Activated CD8-positive, alpha-beta memory T cell treated with anti-CD3 and anti-CD28 coated beads, Interleukin-2, amount 10 ng/mL, durations not matched to agents 7 days and 5 days (primary cell): ENCODE measurements at places on chromosomes 4 and X. TPM values are rescaled to one million over a fixed set of nuclear protein-coding genes. Genes with fewer than 3 reads are reported as not detected.
A peak's percentile ranks its signal among the peaks of the same experiment; 100 is the strongest.

Gene SASH3
- total RNA-seq = 231 TPM

DNA sequence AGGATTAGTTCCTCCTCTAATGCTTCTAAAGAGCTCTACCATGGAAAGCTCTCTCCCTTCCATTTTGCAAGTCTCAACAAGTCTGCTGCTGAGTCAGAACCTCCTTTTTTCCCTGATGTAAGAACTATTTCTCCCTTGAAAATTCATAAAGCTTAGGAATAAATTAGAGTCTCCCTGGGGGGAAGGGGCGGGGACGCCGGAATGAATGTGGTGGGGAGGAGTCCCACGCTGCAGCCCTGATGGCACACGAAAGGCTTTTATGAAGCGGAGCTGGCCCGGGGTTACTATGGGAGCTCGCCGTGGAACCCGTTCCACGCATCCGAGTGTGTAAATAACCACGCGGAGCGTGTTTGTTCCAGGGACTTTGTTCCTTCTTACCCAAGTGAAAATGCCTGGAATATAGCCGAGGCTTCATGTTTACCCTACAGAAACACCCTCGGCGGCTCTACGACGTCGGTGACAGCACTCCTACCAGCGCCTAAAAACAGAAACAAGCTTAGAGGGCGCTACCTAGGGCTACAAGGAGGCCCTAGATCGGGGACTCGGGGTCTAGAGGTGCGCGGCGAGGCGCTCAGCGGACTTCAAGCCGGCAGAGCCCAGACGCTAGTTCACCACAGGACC lies 923 bp upstream of the CPEB2 start:
- DNase-seq = peak; percentile 74

Gene FRMPD4
- not detected for total RNA-seq

DNA sequence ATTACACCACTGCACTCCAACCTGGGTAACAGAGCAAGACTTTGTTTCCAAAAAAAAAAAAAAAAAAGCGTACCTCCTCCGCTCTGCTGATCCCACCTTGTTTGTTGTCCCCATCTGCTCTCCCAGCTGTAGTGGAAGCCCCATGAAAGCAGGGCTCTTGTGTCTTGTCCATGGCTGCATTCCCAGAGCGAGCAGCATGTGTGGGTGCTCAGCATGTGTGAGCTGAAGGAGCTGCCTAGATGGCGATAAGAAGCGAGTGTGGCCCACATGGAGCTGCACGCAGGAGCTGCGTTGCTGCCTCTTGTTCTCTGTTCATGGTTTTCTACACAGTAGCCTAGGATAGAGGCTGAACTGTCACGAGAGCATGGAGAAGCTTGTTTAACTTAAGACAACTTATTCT lies 12.4 kb downstream of the NSD2 start:
- DNase-seq = no peak

DNA sequence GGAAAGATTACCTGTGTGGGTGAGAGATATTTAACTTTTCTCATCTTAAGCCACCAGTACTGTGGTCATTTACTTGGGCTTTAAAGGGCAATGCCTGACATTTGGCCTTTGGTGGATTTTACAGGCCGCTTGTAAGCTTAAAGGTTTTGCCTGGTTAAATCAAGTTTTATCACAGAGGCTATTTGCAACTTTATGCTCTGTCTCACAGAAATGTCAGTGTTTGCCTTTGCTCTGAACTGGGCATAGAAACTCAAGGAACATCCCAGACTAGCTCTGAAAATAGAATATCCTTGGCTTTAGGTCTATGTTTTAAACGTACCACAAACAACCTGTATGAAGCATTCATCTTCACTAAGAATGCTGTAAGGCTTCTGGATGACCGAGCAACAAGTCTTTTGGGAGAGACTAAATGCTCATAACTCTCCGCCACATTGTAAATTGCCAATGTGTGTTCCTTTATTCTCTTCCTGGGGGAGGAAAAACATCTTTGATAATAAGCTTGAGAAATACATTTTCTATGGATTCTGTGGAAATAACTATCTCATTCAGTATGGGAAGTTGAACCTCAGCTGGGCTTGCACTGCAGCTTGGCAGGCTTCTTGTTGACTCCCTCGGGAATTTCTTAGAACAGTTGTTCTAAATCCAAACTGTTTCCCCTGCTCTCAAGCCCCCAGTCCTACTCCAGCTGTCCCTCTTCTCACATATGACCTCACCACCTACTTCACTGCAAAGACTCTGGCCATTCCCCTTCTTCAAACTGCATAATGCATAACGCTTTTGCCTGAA lies 105.8 kb upstream of the WDR44 start:
- no peak for DNase-seq

DNA sequence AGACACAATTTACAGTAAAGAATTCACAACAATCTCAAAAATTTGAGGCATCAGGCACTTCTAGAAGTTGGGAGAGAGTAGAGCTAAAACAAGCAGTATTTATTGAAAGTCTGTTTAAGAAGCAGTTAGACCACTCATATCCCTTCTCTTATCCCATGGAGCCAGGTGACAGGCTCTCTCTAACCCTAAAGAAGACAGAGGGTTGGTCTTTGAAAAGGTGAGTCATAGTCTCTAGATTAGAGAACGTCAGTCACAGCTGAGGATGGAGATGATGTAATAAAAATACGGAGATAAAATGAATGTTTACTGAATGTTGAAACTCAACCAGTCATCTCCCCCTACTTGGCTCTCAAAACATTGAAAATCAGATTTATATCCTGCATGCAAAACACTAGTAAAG lies 223.8 kb downstream of the CHIC2 start:
- no peak for DNase-seq

Gene SLC2A9
- 1.4 TPM for total RNA-seq

DNA sequence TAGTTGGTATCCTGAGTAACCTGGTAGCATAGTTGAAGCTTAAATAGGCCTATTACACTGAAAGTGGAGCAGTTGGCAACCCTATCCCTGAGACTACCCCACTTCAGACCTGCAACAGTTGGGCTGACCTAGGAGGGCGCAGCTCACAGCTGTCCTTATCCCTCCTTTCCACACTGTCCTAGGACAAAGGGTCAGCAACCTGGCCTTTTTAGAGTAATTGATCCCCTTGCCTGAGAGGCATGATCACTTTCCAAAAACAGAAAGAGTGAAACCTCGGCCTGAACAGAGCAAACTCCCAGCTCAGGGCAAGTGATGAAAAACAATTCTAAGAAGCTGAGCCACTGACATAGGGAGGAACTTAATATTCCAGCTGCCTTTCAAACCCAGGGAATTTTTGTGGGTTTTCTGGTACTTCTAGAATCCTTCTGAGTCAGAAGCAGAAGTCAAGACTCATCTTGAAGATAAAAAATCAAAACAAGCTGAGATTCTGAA lies 94.9 kb upstream of the MYOZ2 start:
- DNase-seq = no peak

Gene GAGE1
- total RNA-seq = not detected

Gene BGN
- total RNA-seq = not detected
